ENCODE measurements at places on chromosomes 2 and 18. TPM values are rescaled to one million over a fixed set of nuclear protein-coding genes. Genes with fewer than 3 reads are reported as not detected.

TGFBRAP1 gene
- 12.2 TPM for total RNA-seq

OR6B2 gene
- total RNA-seq, result not detected

TXNL4A gene
- 58.8 TPM for total RNA-seq

KIAA2012 gene
- not detected for total RNA-seq

SLC19A3 gene
- 1.0 TPM for total RNA-seq
